ENCODE measurements at places on chromosomes 3 and 15.

GRCh38 chr15:45399381-45400212 lies 21.3 kb upstream of the GATM start:
- DNase-seq = no peak

- DNase-seq = no peak
These were observed 36.7 kb downstream of the PTPN9 start for GRCh38 chr15:75542386-75542797.

DNA sequence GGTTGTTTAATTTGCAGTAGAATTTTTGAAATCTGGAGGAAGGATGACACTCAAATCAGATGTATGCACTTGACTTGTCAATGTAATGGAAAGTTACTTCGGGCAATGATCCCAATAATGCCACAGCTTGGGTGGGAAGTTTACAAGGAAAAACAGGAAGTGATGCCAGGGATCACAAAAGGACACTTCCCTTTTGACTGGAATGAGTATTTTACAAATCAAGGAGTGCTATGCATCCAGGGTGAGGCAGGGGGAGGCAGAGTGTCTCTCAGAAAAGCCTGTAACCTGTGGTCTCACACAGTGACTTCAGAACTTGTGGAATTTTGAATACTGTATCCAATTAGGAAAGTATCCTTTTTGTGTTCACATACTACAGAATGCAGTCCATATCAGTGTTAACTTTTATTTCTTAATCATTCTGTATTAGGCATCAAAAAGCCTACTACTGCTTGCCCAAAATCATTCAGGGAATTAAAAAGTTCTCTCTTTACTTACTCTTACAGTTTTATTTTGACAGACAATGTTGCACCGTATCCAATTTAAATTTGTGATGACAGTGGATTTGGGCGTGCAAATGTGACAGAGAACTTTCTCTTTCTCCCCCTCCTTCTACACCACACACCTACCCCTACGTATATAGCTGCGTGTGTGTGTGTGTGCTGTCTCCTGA lies 445.1 kb downstream of the MECOM start:
- no peak for DNase-seq

GRCh38 chr15:101456057-101456739 lies 33.3 kb downstream of the PCSK6 start:
- no peak for DNase-seq

DNA sequence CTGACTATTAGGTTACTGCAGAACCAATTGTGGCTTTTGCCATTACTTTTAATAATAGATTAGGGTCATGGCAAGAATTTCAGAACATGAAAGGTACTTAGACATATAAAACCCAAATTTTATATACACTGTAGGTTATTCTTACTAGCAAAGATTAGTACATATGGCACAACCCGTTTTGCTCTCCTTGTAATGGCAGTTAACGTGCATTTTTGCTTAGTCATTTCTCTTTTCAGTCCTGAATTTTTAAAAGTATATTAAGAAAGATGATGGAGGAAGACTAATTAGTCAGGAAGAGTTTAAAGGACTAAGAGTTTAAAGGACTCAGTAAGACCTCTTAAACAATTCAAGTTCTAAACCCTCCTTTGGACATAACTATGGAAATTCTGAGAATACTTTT lies 114.0 kb downstream of the PEAK1 start:
- no peak for DNase-seq

GRCh38 chr15:80216141-80216540 lies 35.9 kb downstream of the CTXND1 start:
- no peak for DNase-seq

DNA sequence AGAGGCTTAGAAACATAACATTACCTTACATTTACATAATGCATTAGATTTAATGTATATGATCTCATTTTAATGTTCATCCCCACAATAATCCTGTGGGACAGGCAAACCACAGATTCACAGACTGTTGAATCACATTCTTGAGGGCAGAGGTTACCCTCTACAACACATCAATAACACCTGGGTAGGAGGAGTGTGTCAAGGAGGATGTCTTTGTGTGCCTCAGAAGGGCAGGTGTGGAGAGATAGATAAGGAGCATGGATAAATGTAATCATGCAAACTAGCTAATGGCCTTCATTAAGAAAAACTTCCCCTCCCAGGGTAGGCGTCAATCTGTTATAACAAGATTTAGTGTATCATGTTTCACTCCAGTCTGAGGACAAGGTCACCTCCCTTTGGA lies 12.9 kb upstream of the MB21D2 start:
- no peak for DNase-seq

DNA sequence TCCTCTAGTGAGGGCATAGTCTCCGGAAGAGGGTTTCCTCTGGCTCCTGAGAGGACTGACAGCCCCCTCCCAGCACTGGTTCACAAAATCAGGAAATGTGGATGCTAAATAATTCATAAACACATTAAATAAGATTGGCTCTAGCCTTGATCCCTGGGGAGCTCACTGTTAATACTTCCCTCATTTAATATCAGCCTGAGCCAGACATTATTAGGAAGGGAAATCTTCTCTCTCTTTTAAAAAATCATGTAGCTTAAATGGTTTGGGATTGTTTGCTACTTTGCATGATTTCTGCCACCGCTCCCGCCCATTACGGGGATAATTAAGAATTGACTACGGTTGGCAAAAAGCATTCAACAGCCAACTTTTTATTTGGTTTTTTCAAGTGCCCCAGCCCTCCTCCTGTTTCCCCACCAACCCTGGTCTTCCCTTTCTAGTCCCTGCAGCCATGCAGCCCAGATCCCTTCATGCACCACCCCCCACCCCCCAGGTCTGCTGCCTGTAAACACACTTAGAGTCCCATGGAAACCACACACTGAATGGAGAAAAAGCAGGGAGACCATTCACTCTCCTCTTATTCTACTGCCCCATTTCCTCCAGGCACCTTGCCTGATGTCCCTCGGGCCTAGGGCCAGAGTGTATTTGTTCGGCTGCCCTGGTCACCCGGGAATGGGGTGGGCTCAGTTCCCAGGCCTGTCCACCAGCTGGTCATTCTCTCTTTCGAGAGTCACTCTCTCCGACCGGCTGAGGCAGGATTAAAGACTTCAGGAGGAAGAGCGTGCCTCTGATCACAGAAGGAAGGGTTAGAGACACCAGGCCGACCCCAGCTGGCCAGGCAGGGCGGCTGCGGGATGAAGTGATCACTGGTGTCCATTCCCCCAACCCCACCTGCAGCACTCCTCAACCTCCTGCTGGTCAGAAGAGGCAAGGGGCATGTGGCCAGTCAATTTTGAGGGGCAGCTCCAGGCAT lies 45.1 kb downstream of the SEMA5B start:
- DNase-seq = no peak

DNA sequence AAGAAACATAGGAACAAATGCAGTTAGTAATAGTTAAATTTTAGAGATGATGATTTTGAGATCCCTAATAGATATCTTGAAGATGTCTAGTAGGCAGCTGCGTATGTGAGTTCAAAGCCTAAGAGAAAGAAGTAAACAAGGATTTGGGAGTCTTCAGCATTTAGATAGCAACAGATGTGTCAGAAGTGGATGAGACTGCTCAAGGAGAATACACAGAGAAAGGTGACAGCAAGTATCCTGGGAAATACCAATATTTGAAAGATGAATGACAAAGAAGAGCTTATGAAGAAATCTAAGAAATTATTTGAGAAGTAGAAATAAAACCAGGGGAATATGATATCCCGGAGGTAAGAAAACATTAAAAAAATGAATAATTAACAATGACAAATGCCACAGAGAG lies 130.9 kb downstream of the PCCB start:
- no peak for DNase-seq

GRCh38 chr15:42140383-42141070 lies 15.9 kb downstream of the PLA2G4F start:
- DNase-seq = no peak

GRCh38 chr3:10648181-10648580 lies 142.8 kb upstream of the ATP2B2 start:
- DNase-seq = peak; percentile 1

DNA sequence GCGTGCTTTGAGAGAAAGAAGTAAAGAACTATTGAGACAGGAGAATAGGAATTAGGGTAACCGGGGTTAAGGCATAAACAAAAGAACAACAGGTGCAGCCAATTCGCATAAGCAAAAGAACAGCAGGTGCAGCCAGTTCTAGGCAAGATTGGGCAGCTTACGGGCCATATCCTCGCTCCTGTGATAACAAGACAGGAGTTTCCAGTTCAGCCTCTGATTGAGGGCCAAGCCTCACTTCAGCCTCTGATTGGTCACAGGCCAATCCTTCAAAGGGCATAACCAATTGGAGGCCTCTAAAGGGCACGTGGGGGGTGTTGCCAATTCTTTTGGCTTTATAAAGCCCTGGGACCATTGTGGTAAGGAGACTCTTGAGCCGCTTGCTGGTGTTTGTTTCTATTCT lies 143.5 kb downstream of the GADL1 start:
- no peak for DNase-seq

DNA sequence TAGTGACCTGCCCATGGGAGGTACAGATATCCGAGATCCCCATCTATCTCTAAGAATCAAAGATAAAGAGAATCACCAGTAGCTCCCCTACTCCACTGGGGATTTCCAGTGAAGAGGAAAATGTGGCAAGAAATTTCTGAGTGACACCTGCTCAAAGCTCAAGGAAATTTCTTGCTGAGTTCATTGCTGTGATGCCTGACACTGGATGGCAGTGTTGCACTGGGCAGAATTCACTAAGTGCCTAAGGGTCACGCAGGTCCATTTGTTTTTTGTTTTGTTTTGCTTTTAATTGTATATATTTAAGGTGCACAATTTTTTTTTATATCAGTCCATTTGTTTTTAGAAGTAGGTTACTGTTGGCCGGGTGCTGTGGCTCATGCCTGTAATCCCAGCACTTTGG lies 109.5 kb upstream of the KCNAB1 start:
- DNase-seq = no peak

- DNase-seq = no peak
These were observed 81.4 kb upstream of the PTX3 start for GRCh38 chr3:157355276-157355675.

GRCh38 chr3:77590191-77590590 lies 550.3 kb downstream of the ROBO2 start:
- DNase-seq = no peak

GRCh38 chr3:42639192-42639591 lies 14.3 kb upstream of the ZBTB47 start:
- DNase-seq = no peak

DNA sequence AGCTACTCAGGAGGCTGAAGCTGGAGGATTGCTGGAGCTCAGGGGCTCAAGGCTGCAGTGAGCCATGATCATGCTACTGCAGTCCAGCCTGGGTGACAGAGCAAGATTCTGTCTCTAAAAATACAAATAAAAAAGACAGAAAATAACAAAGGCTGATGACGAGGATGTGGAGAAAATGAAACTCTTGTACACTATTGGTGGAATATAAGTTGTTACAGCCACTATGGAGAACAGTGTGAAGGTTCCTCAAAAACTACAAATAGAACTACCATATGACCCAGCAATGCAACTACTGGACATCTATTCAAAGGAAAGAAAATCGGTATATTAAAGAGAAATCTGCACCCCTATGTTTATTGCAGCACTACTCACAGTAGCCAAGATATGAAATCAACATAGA lies 526.7 kb upstream of the NAALADL2 start:
- no peak for DNase-seq

DNA sequence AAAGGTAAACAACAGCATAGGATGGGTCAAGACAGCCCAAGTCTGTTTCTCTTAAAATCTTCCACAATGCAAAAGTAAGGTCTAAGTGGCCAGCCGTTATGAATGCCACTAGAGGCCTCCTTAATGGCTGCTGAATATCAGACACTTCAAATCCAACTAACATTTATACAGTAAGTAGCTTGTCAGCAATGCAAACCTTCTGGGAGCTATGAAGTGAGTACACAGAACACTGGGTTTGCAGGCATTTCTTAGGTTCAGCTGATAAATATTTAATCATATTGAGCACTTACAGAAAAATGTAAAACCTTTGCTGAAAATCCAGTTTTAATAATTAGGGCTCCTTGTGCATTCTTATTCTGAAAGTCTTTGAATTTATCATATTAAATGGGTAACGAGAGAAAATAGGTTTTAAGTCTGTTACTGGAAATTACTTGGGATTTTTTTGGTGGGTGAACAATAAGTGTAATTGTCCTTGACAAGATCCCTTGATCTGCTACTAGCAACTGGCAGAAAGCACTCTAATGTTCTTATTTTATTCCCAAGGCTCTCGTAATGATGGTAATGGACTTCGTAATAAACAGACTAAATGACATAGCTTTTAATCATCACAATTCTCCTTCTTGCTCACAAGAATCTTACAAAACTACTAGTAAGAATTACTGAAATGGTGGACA lies 141.7 kb upstream of the GPR149 start:
- DNase-seq = no peak

DNA sequence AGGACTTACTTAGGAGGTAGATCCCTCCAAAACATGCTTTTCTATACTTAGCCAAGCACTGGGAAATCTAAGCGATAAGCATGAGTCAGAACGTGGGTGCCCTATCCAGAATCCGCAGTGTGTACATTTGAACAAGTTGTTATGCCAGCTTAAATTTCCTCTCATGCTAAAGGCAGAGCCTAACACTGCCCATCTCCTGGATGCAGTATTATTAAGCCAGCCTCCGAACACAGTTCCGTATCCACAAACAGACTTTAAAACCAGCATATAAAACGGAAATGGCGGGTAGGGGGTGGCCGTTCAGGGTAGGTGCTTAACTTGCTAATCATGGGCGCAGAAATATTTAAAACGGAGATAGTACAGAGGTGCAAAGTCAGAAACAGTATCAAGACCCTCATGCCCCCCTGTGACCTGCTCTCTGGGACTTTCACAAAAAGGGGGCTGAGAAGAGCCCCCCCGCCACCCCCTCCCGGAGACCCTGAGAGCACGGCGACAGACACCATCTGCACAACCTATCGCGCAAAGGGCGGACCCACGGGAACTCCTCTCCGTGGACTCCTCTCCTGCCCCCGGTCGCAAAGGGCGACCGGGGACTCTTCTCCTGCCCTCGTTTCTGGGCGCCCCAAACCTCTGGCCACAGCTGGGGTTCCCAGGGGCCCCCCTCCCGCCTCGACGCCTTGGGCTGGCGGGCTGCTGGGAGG lies 889 bp upstream of the LRRIQ4 start:
- peak; percentile 32 for DNase-seq

- no peak for DNase-seq
These were observed 132.6 kb upstream of the TNIK start for GRCh38 chr3:171592786-171593185.

GRCh38 chr3:134646086-134646485 lies 4.7 kb downstream of the KY start:
- no peak for DNase-seq

DNA sequence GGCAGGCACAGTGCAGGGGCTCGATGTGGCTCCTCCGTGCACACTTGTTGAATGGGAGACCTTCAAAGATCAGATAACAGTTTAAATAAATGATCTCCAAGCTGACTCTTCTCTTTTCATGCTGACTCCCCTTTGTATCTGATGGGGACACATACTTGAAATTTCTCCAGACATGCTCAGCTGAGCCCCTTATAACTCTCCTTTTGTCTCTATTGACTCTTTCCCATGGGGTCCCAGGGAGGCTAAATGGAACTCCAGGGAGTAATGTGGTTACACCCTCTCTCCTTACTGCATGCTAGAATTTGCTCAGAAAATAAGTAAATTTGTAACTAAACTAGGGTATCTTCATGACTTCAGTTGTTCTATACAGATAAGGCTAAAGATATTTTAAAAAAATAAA lies 48.2 kb upstream of the TM4SF4 start:
- DNase-seq = no peak

- DNase-seq = no peak
These were observed 720.9 kb downstream of the DIPK2A start for GRCh38 chr3:144692488-144692887.
